Kidney capillary endothelial cell (primary cell): ENCODE measurements at places on chromosomes 4 and X.

DNA sequence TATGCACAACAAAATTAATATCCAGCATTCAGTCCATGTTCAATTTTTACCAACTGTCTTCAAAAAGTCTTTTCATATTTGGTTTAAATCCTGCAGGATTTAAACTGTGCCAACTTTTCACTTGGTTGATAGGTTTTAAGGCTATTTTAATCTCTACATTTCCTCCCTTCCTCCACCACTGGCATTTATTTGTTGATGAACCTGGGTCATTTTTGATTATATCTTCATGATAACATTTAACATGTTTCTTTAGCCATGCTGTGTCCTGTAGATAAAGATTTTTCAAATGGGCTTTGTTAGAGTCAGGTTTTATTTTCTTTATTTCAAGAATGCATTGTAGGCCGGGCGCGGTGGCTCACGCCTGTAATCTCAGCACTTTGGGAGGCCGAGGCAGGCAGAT lies 216.4 kb downstream of the ARHGAP10 start:
- DNase-seq, result no peak

DNA sequence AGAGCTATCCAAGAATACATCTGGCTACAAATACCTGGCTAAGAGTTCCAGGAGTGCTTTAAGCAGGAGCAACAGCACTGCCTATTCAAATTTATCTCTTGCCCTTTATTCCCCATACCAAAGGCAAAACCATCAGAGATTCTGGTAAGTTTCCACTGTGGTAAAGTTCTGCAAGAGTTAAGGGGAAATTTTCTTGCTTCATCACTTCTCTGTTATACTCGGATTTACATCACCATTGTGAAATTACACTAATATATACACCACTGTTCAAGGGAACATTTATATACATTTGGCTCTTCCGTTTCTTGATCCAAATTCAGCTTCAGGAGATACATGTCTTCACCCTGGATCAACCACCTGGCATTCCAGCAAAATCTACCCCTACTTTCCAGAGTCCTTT lies 70.8 kb upstream of the PTPN13 start:
- no peak for DNase-seq

DNA sequence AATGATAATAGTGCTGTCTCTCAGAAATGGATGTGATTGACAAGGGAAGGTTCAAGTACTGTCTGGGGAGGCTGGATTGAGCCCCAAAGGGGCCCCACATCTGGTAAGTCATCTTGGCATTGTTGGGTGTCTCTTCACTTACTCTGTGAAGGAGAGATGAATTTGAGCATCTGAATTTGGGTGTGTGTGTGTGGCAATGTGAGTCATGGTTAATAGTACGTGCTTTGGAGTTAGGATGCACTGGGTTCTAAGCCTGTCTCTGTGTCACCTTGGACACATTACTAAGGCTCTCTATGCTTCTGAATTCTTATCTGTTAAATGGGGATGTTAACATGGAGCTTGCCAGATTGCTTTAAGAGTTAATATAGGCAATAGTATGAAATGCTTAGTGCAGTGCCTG lies 80.4 kb downstream of the FRAS1 start:
- DNase-seq, result no peak

DNA sequence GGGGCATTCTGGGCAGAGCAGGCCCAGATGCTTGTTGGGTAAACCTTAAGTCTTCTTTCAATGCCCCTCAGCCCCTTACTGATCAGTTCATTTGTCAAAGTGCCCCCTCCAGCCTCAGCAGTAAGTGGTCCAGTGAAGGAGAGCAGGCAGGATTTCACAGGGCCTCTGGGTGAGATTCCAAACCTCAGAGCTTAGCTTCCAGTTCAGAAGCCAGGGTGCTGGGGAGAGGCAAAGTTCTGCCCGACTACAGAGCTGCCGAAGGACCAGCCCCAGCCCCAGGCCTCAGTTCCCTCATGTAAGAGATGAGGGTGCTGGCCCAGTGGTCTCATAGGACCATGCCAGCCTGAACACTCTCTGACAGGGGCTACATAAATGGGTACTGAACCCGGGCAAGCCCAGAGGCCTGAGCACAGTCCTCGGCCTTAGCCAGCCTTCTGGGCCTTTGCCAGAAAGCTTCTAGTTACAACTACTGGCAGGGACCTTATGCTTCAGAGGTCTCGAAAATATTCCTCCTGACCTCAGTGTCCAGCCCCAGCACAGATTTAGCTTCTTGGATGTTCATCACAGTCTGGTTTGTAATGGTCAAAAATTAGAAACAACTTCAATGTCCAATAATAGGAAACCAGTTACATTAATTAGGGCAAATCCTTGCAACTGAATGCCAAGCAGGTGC lies 851 bp upstream of the RIPPLY1 start:
- no peak for DNase-seq

GRCh38 chr4:77619408-77619807 lies 13.8 kb downstream of the CXCL13 start:
- DNase-seq, result no peak

DNA sequence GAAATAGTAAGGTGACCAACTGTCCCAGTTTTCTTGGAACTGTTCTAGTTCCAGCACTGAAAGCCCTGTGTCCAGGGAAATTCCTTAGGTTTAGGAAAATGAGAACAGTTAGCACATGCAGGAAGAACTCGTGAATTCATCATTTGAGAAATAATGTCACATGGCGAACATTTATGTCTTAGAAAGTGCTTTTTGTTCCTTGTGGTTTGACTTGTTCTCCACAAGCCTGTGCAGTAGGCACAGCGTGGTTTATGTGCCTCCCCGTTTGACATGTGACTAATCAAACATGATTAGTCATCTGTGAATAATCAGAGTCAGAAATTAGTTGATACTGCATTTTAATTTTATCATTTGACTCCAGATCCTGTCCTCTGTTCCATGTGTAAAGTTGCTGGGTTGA lies 556.0 kb upstream of the CPEB2 start:
- DNase-seq, result no peak

- no peak for DNase-seq
Measured at GRCh38 chr4:26874110-26874509, 13.5 kb downstream of the STIM2 start.

DNA sequence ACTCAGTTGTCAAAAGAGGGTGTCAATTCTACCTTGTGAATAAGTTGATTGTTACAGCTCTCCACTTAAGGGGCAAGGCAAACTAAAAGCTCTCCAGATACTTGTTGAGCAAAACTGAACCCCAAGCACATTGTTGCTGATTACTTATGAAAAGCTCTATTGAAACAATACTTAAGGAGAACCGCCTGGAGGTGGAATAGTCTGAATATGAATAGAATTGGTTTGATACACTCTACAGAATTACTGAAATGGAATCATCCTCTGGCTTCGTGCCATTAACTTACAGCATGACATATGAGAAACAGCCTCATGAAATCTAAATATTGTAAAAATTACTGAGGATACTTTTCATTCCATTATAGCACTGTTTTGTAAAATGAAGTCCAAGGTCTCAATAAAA lies 127.0 kb upstream of the SH3RF1 start:
- no peak for DNase-seq

- no peak for DNase-seq
Measured at GRCh38 chr4:6474053-6474568, 1.7 kb upstream of the PPP2R2C start.

DNA sequence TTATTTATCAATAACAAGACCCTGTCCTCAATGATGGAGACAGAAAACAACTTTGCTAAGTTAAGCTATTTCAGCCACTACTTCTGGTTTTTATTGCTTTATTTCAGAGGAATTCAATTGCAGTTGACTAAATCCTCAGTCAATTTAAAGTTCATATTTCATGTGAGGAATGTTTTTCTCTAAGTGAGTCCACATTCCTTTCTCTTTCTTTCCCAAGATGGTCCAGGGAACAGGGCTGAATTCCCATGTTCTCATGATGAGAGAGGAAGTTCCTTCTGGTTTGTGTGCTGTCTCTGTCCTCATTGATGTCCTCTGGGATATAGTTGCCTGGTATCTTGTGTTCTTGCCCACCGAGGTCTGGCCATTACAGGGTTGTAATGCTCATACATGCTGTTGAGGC lies 117.2 kb downstream of the SLIT2 start:
- DNase-seq, result no peak

DNA sequence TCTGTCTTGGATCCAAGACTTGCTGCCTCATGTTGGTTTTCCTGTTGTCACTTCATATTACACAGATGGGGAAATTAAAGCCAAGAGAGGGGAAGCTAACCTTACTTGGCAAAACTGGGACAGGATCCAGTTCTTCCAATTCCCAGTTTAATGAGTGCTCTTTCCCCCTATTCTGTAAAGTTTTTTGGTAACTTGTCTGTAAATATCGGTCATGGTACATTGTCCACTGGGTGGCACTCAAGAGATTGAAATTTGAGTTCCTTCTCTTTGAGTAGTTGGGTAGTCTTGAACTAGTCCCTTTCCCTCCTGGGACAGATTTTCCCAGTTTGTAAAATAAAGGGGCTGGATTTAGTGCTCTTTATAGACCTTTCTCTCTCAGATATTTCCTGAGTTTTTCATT lies 12.4 kb upstream of the EOLA2 start:
- peak; percentile 22 for DNase-seq

- DNase-seq, result no peak
Measured at GRCh38 chr4:89617317-89617716, 219.6 kb downstream of the SNCA start.

DNA sequence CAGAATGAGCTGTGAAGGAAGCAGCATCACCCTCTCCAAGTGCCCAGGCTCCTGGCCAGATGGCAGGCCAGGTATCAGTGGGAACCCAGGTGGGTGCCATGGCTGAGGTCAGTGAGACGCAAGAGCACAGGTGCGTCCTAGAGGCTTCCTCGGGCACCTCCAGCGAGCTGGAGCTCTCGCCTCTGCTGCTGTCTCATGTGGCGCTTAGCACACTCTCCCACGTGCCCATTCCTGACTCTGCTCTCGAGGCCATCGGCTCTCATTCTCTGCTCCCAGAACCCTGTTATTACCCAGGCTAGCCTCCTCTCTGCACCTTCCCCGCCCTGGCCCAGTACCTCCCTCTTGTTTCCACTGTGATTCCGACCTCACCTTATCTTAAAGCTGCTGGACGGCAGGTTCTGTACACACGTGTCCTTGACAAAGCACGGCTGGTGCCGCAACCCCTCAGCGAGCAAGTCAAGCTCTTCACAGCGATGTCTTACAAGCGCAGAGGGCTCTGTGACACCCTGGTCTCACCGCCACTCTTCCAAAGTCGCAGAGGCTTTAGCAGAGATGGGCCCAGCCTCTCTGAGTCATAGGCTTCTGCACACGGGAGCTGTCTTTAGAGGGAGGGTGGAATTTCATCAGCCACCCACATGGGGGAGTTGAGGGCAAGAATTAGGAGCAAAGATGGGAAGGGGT lies 15.4 kb upstream of the MSANTD1 start:
- no peak for DNase-seq

- no peak for DNase-seq
Measured at GRCh38 chr4:113407409-113407808, 354.1 kb downstream of the CAMK2D start.

GRCh38 chrX:22338740-22339139 lies 66.0 kb downstream of the CBLL2 start:
- no peak for DNase-seq

GRCh38 chr4:150207871-150208270 lies 129.6 kb downstream of the DCLK2 start:
- no peak for DNase-seq

GRCh38 chrX:154600759-154601374 lies 15.9 kb downstream of the CTAG1A start:
- DNase-seq, result no peak

DNA sequence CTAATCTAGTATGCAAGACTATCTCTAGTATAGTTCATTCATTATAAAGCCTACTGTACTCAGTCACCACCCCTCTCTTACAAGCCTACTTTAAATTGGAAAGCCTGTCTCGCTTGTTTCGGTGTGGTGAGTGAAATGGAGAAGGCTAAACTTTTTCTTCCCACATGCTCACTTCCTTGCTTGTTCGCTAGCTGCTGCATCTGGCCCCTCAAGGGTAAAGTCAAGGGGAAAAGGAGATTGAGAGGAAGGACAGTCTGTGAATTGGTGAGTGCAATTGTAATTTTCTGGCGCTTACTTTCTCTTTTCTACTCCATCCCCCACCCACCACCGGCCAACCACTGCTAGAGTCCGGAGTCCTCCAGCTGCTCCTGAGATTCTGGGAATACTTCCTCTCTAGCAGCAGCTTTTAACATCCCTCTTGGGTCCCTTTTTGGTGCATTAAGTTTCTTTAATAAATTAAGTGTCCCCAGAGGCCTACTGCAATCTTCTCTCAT lies 12.1 kb upstream of the ARAP2 start:
- DNase-seq, result no peak

DNA sequence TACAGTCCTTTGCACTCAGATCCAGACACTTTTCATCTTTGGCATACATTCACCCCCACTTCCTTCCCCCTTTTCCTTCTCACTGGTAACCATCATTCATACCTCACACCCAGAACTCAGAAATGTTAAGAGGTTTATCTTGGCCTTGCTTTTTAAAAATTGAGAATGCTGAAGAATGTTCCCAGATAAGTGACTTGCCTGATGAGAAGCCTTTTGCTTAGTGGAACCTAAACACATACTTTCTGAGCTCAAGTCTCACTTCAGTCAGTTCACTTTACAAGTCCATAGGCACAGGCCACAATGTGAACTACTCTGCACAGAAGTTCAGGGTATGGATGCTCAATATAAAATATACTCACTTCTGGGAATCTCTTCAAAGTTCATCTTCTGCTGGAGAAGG lies 129.4 kb downstream of the GRIA3 start:
- DNase-seq, result no peak

DNA sequence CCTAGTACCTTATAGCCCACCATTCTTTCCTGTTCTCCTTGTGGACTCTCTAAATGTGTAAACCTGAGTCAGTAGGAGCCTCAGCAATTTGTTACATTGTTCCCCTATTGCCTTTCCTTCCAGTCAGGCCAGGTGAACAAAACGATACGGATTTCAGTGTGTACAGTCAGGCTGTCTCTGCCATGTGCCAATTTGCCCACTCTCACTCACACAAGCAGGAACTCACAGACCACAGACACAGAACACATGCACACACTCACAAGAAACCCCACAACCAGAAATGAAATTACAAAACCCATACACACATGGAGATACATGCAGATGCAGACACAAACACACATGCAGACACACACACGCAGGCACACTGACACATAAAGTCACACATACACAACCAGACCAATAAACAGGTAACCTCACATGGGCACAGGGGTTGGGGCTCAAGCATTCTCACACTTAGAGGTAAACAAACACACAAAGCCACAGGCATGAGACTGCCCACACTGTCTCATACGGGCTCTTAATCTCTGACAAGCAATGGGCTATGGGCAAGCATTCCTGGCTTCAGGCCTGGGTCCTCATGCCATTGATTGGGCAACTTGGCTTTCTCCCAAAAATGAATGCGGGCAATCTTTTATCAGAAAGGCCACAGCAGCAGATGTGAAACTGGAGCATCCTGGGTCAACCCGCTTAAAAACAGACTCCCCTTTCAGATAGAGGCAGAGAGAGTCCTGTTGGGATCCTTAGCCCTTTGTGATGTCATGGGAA lies 68.7 kb downstream of the NBDY start:
- DNase-seq, result no peak

- peak; percentile 28 for DNase-seq
Measured at GRCh38 chr4:108531461-108531860, 88.9 kb upstream of the RPL34 start.

GRCh38 chr4:187108845-187109244 lies 385.2 kb upstream of the FAT1 start:
- DNase-seq, result no peak
